ENCODE measurements at places on chromosomes 2 and 18.

- no peak for DNase-seq
Observed at GRCh38 chr2:69311024-69311416, 76.0 kb downstream of the GFPT1 start.

DNA sequence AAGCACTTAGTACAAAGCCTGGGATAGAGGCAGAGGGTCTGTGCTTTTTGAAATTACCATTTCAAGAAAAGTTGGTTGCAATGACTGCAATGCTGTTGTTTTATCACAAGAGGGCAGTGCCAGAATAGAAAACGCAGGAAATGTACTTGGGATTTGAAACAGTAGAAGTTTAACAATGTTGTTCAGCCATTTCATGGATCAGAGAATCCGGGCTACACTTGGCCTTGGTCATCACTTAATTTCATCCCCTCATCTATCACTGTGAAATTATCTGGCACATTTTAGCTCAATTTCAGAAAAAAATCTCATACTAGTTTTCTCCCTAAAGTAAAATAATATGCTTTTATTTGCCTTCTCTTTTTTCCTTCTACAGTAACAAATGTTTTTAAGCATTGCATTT, 70.8 kb downstream of the RAPGEF4 start:
- no peak for DNase-seq

- no peak for DNase-seq
Observed at GRCh38 chr18:2441544-2441943, 129.8 kb downstream of the METTL4 start.

- DNase-seq, result no peak
Observed at GRCh38 chr18:35522130-35522959, 24.6 kb upstream of the INO80C start.

GRCh38 chr2:143345887-143346787, 216.9 kb downstream of the ARHGAP15 start:
- DNase-seq, result no peak

GRCh38 chr18:28714498-28714897, 537.6 kb upstream of the CDH2 start:
- no peak for DNase-seq

- DNase-seq, result no peak
Observed at GRCh38 chr2:65031341-65032018, 24.7 kb upstream of the CEP68 start.

GRCh38 chr2:163808406-163808805, 72.6 kb upstream of the FIGN start:
- no peak for DNase-seq

DNA sequence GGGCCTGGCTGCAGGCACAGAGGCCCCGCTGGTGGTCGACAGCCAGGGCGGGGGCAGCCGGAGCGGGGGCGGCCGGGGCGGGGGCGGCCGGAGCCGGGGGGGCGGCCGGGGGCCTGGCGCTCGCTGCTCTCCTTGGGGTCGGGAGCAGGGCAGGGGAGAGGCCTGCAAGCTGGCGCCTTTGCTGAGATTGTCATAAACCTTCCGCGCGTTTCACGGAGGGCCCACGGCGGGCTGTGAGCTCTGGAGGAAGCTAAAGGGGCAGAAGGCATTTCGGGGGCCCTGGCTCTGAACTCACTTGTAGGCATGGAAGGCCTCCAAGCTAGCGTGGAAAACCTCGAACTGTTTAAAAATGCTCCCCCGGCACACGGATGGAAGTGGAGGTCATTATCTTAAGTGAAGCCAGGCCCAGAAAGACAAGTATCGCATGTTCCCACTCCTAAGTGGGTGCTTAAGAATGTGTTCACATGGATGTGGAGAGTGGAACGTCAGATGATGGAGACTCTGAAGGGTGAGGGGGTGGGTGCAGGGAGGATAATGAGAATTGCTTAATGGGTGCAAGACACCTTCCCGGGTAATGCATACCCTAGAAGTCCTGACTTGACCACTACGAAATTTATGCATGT, 629 bp downstream of the PRELID3A start:
- no peak for DNase-seq

- DNase-seq, result peak; percentile 60
Observed at GRCh38 chr2:26172871-26173775, at the start of gene GAREM2. TSS of gene GAREM2 (plus strand) at chr2:26173088. CDS start at chr2:26173221, 133 bp downstream.

- no peak for DNase-seq
Observed at GRCh38 chr2:180609626-180610340, 370.6 kb upstream of the UBE2E3 start.

DNA sequence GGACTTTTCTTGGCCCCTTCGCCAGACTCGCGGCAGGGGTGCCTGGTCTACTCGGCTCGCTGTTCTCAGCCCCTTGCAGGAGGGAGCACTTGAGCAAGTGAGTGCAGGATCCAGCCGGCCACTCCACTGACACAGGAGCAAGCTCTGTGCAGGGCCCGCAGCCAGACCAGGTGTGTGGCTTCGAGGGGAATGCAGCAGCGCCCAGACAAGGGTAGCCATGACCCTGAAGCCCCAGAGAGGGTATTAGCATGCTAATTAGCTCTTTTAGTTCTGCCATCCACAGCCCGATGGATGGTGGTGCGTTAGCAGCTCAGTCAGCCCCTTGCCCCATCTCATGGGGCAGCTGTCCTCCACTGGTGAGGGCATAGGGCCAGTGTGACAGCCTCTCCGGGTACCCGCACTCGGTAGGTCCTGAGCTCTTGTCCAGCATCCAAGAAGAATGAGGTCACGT, 103.2 kb upstream of the HS6ST1 start:
- DNase-seq, result no peak

GRCh38 chr2:109529532-109530449, 84.0 kb downstream of the SEPTIN10 start:
- no peak for DNase-seq

DNA sequence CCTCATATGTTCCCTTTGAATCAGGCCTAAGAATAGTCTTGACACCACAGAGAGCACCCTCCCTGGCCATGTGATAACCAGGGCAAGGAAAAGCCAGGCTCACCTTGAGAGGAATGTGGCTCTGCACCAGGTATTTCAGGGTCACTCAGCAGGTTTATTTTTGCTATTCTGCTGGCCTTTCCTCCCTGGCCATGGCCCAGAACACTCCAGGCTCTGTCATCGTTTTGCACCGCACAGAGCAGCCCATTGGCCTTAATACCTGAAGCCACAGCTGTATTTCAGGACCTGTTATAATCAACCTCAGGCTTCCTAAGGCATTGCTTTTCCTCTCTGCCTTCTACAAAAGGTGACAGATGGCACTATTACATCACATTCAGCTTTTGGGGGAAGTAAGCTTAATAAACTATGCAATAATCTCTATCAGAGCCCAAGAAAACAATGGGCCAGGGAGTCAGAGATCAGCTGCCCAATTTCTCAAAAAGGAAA, 668.3 kb downstream of the IRS1 start:
- no peak for DNase-seq

DNA sequence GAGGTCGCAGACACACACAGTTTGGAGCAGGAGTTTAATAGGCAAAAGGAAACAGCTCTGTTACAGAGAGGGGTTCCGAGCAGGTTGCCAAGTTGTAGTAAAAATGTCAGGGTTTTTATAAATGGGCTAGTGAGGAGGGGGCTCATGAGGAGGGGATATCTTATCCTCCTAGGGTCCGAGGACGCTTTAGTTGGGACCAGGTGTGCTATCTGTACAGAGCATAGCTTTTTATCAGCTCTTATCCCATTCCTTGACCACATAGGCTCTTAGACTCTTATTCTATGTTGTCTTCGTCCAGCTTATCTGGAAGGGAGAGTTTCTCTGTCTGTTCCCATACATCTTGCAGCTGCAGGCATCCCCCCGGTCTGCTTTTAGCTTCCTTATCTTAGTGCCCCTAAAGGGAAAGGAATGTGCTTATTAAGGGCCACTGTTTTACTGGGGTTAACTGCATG, 44.7 kb downstream of the PDK1 start:
- no peak for DNase-seq

GRCh38 chr2:108594132-108594981, 60.1 kb downstream of the LIMS1 start:
- DNase-seq, result no peak

GRCh38 chr2:55115761-55116597, 65.7 kb upstream of the RTN4 start:
- no peak for DNase-seq

DNA sequence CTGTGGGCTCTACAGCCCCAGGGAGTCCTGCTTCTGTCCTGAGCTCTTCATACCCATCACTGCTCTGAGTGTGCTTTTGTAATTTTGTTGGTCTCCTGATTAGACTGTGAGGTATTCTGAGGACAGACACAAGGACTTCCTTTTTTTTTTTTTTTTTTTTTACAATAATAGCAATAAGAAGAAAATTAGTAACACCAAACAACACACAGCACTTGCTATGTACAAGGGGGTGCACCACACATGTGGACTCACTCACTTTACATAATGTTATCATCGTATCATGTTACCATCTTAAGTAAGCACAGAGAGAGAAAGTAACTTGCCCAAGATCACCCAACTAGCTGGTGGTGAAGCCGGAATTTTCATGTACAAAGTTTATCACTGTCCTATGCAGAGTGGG, 34.6 kb downstream of the MBP start:
- DNase-seq, result no peak

DNA sequence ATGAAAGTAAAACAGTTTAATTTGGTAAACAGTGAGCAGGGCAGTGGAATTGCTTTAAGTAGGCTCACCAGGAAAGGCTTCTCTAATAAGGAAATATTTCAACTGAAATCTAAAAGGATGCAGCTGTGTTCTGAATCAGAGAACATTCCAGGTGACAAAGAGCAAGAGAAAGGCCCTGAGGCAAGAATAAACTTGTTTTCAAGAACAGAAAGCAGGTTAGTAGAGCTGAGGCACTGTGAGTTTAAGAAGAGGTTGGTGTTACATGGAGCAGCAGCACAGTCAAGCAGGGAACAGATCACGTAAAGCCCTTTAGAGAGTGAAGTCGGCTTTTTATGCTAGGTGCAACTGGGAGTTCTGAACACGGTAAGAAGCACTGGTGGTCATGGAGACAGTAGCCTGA, 57.0 kb upstream of the SCN1A start:
- no peak for DNase-seq

DNA sequence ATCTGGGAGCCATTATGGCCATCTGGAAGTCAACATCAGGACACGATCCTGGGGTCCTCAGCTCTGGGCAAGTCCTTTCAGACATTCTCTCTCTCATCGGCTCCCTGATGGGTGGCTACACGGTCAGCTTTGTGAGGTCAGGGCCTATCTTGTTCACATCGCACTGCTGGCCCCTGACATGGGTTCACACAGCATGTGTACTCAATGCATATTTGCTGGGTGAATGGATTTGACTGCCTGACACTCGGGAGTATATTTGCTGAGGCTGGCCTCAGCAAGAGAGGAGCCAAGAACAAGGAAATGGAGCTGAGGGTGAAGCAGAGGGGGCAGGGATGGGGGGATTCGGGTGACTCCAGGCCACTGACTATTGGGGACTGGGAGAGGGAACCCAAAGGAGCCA, 50.5 kb downstream of the SLC4A5 start:
- DNase-seq, result no peak

DNA sequence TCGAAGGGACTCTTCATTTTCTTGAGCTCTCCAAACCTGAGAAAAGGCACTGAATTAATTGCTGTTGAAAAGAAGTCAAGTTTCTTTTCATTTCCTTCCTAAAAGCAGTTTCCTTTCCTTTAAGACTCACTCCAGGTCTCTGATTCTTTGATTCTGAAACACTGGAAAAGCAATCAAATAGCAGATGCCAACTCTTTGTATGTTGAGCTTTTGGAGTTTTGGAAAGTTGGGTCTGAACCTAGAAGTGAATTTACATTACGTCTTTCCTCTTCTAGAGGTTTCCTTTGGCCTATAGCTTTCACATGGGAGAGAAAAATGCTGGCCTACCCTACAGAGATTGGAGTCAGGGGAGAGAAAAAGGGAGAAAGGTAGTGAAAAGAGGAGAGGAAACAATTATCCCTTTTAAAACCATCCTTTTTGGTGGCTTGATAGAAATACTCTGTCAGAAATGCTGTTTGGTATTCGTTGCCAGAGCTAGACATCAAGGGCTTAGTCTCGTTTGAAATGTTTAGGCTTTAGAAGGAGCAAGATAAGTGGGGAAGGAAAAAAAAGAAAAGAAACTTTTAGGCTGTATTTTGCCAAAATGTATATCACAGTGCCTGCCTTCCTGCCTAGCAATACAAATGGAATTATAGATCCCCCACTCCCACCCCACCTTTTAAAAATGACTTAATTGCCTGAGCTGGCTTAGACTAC, 187.7 kb downstream of the PRPF40A start:
- no peak for DNase-seq

DNA sequence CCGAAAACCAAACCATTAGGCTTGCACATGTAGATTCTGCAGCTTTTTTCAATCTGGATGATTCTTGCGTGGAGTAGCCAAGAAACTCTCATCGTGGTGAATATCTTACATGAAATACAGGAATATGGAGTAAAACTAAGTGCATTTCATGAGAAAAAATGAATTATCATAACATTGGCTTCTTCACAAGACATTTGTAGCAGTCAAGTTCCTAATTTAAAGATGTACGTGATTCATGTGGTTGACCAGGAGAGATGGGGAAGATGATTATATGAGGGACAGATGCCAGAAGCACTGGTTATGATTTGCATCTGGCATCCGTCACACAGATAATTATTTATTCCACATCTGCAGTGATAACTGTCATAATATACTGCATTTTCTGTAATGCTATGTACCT, 90.4 kb downstream of the ANTXR1 start:
- DNase-seq, result no peak

DNA sequence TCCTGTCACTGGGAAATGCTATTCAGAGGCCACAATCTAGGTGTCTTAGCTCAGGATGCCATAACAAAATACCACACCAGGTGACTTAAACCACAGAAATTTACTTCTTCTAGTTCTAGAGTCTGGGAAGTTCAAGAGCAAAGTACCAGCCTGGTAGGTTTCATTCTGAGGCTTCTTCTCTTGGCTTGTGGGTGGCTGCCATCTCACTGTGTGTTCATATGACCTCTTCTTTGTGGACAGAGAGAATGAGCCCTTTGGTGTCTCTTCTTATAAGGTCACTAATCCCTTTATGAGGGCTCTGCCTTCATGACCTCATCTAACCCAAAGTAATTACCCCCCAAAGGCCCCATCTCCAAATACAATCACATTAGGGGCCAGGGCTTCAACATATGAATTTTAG, 57.3 kb downstream of the RHOB start:
- no peak for DNase-seq

DNA sequence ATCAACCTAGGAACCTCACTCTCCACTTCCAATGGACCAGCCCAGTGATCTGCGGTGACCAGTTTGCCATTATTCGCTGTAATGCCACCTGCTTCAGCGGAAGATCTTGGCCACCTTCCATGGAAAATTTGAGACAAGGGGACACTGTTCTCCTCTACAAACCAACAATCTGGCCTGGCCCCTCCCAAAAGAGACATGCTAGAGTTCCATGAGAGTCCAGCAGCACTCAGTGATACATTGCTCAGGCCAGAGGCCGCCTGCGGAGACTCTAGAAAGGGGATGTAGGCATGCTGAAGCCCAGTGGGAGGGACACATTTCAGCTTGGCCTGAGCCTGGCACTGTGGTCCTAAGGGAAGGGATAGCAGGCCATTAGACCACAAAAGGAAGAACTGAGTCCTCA, 58.3 kb downstream of the COL6A3 start:
- no peak for DNase-seq

- no peak for DNase-seq
Observed at GRCh38 chr2:120972286-120972685, 236.6 kb downstream of the GLI2 start.

- no peak for DNase-seq
Observed at GRCh38 chr2:129849559-129850160, 129.8 kb upstream of the RAB6C start.

- no peak for DNase-seq
Observed at GRCh38 chr2:55418072-55418471, 1.6 kb downstream of the CCDC88A start.

GRCh38 chr2:169734169-169734847, 676 bp downstream of the KLHL23 start:
- no peak for DNase-seq

All from ascending aorta (tissue), 2 donors.